Type B pancreatic cell (in vitro differentiated cells): ENCODE measurements at places on chromosomes 16 and 17. TPM values are rescaled to one million over a fixed set of nuclear protein-coding genes. Genes with fewer than 3 reads are reported as not detected.

Gene TRIM47
- 1.9 and 3.1 TPM in 2 replicates for total RNA-seq

Gene MLKL
- total RNA-seq: 0.58 and 2.8 TPM in 2 replicates

Gene TRAF7
- total RNA-seq: 71.0 and 81.6 TPM in 2 replicates

Gene VTN
- total RNA-seq: 20.3 and 54.1 TPM in 2 replicates

DNA sequence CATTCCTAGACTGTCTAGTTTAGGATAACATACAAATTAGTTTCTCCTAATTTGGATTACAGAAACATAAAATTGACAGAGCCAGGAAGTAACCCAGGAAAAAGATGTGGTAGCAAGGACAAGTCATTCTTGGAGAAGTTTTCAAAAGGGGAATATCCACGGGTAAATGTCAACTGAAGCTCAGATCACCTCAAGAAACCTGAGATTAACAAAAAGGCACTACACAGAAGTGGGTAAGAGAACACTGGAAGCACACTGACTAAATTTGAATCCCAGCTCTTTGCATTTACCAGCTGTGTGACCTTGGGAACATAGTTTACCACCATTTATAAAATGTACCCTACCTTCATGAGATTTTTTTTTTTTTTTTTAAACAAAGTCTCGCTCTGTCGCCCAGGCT, 39.4 kb downstream of the TRAF4 start:
- DNase-seq: no peak

DNA sequence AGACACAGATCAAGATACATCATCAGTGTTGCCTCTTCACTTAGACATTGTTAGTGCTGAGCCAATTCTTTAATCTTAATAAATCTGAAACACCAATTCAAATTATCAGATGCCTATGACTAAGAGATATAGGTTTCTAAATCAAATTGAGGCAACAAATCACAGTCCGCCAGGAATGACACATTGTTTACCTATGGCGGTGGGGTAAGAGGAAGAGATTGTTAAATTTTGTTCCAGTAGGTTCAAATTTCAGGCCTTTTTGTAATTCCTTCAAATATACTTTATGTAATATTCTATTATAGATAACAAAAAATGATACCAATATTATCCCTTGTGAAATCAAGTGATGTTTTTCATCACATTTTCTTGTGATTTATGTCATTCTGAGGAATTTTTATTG, 145.9 kb downstream of the CDH8 start:
- no peak for DNase-seq

DNA sequence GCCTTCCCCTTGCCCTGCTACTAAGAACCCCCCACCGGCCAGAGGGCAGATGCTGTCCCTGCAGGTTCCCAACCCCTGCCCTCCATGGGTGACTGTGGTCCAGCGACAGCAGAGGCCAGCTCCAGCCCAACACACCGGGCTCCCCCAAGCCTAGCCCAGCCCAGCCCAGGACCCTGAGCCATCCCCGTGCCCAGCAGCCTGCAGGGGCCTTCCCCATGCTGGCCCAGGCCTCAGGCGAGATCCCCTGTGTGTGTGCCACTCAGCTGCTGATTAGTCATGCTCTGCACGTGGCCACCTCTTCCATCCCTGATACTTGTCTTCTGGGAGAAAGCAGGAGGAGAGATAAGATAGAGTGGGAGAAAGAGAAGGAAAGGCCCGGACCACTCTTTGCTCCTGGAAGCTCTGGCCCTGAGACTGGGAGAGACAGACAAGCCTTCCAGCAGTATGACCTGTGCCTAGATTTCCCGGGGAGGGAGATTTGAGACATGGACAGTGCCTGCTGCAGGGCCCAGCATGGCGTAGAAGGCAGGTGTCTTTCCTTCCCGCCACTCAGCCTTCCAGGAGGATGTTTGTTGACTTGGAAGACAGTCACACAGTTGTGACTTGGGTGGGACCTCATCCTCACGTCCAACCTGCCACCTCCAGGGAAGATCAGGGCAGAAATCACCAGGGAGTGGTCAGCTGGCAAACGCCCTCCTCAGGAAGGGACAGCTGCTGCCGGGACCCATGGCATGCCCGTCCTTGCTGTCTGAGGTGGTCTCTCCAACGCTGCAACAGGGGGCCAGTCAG, 41.3 kb upstream of the RASD1 start:
- DNase-seq: no peak
